ENCODE measurements at places on chromosomes 5 and 9.

DNA sequence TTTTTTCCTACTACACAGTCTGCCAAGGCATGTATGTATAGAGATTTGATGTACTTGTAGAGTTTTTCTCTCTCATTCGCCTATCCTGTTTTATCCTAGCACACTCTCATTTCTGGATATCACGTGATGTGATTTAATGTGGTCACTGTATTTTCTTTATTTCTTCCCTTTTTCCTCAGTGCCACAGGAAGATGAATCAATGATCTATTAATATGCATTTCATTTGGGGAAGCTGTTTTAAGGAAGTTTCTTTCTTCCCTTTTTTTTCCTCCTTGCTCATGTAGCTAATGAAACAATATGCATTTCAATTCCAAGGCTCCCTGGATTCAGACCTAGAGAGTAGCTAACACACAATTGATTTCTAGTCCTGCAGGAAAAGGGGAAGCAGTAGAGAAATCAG is 506.3 kb upstream of the WWC1 start:
- no peaks in the 10 kb centered on the region for H3K36me3 ChIP-seq
- no peaks in the 10 kb centered on the region for H3K27me3 ChIP-seq
- no peaks in the 10 kb centered on the region for H3K4me1 ChIP-seq

- no peaks in the 10 kb centered on the region for H3K36me3 ChIP-seq
- no peaks in the 10 kb centered on the region for H3K4me1 ChIP-seq
- no peaks in the 10 kb centered on the region for H3K27me3 ChIP-seq
- no peak for DNase-seq
- H3K4me3 ChIP-seq: no peak overlapping the region
- no peak overlapping the region for H3K27ac ChIP-seq
These were observed 11.9 kb downstream of the SYK start for GRCh38 chr9:90813523-90813922.

- H3K27me3 ChIP-seq: no peaks in the 10 kb centered on the region
- no peak for DNase-seq
- H3K27ac ChIP-seq: no peak overlapping the region
- H3K4me3 ChIP-seq: no peak overlapping the region
- peaks cover 65% of the 10 kb centered on the region for H3K4me1 ChIP-seq
These were observed 194.1 kb downstream of the DCP2 start for GRCh38 chr5:113170707-113171106.

DNA sequence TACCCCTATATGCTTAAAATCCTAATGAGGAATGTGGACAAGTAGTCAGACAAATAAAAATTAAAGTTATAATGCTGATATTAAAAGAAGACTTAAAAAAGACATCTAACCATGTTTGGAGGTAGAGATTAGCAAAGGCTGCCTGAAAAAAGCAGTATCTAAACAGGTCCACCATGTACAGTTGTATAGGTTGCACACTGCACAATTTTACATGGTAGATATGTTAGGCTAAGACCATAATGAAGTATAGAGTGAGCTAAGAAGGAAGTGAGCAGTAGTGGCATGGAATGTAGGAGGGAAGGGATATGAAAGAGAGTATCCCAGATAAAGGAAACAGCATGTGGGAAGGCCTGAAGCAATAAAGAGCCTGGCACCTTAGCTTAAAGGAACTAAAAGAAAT is 51.1 kb downstream of the MAMDC2 start:
- H3K27me3 ChIP-seq: no peaks in the 10 kb centered on the region
- H3K4me1 ChIP-seq: peaks cover 29% of the 10 kb centered on the region
- no peak overlapping the region for H3K27ac ChIP-seq
- no peak for DNase-seq
- H3K36me3 ChIP-seq: no peaks in the 10 kb centered on the region
- H3K4me3 ChIP-seq: no peak overlapping the region

GRCh38 chr5:27129926-27130325 is 91.5 kb upstream of the CDH9 start:
- no peaks in the 10 kb centered on the region for H3K27me3 ChIP-seq
- H3K27ac ChIP-seq: no peak overlapping the region
- no peaks in the 10 kb centered on the region for H3K4me1 ChIP-seq
- no peak for DNase-seq
- H3K36me3 ChIP-seq: no peaks in the 10 kb centered on the region
- no peak overlapping the region for H3K4me3 ChIP-seq

DNA sequence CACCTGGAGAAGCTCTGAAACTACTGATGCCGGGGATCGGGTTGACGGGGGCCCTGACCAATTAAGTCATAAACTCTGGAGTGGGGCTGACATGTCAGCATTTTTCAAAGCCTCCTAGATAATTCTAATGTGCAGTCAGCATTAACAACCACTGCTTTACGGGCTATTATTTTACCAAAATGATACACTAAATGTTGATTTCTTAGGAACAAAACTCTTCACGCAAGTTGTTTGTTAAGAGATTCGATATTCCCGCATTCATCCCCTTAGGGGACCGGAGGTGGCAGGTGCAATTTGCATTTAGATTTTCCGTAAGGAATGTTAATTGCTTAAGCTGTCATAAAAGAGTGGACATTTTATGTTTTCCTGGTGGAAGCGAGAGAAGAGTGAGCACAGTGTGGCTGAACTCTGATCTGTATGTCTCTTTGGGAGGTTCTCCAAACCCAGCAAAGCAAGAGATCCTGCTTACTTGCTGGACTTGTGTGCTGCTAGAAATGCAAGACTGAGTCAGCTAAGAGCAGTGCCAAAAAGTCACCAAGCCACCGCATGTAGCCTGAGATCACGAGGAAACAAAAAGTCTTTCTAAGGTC is 77.6 kb downstream of the UGCG start:
- DNase-seq: no peak
- no peak overlapping the region for H3K27ac ChIP-seq
- H3K36me3 ChIP-seq: no peaks in the 10 kb centered on the region
- no peak overlapping the region for H3K4me3 ChIP-seq
- no peaks in the 10 kb centered on the region for H3K27me3 ChIP-seq

DNA sequence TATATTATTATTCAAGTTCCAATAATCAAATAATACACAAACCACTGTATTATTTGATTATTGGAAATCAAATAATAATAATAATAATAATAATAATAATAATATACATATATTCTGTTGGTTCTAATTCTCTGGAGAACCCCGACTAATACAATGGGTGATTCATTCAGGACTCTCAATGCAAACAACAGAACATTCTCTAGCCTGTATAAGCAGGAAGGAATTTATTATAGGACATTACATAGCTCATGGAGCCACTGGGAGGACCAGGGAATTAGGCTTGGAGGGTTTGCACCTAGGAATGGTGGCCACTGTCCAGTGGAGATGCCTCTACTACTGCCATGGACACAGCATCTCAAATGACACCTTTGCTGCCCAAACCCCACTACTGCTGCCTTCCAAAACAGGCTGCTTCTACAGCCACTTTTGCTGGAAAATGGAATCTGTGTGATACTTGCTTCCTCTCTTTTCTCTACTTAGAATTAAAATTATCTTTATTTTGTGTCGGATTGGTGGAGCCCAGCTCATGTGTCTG is 25.9 kb downstream of the PTGS1 start:
- DNase-seq: no peak
- H3K4me3 ChIP-seq: no peak overlapping the region
- peaks cover 6% of the 10 kb centered on the region for H3K4me1 ChIP-seq
- H3K27me3 ChIP-seq: no peaks in the 10 kb centered on the region
- H3K27ac ChIP-seq: no peak overlapping the region

DNA sequence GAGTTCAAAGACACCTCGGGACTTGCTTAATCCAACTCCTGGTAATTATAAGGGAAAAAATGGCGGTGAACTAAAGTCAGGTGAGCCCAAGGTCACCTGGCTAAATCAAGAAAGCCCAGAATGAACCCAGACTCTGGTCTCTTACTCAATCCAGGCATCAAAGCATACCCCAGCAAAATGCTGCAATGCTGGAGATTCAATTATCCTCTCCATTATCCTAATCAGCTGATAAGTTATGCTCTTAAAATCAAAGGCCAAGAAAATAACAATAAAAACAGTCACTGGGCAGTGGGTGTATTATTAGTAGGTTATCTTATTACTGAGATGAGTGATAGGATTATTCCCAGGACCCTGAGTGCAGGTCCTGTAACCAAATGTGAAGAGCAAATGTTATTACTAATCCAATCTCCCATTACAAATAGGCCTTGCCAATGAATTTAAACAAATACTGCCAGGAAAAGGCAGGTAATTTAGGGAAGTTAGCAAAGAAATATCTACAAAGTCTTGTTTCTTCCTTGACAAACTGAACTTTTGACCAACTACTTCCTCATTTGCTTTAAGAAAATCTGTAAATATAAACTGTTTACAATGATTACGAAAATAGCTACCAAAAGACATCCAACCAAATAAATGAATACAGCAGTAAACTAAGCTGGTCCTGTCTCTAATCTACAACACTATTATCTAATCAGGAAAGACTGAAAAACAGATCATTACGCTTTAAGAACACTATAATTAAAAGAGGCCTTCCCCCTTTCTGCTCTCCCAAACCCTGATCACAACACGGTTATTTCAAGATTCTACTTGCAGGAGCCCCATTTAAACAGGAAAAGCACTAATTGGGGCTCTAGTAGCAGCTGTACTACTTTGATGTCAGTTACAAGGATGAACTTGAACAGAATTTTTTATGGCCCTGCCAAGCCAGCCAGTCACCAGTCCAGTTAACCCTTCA is 103.2 kb downstream of the MED27 start:
- no peak for DNase-seq
- peaks cover 23% of the 10 kb centered on the region for H3K4me1 ChIP-seq
- no peak overlapping the region for H3K27ac ChIP-seq
- H3K4me3 ChIP-seq: no peak overlapping the region
- H3K27me3 ChIP-seq: no peaks in the 10 kb centered on the region

All from heart left ventricle (tissue), 16 donors.